GM13977 (cell line): ENCODE measurements at places on chromosomes 4 and X.

DNA sequence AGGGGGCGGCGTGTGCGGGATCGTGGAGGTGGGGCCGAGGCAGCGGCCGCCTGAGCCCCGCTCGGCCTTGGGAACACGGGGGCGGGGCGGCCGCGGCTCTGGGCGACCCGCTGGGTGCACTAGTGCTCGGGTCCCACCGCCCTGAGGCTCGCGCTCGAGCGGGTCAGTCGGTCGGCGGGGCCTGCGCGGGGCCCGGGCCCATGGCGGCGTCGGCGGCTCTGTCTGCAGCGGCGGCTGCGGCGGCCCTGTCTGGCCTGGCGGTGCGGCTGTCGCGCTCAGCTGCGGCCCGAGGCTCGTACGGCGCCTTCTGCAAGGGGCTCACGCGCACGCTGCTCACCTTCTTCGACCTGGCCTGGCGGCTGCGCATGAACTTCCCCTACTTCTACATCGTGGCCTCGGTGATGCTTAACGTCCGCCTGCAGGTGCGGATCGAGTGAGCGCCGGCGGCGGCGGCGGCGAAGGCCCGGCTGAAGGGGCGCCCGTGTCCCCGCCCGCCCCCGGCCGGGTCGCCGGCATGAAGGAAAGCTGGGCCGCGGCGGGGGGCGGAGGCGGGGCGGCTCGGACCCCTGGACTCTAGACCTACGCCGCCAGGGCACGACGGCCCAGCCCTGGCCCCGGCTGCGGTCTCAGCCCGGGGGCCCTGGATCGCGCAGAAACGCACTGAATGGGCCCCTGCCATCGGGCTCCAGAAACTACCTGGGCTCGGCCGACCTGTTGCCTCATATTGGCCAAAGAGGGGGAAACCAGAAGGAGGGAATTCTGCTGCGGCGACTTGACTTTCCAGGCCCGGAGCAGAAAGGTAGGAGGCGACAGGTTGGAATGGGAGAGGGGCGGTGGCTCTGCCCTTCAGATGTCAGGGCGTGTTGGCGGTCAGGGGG is at the start of gene SMIM10L2A:
TSS of gene SMIM10L2A (plus strand) at position 13 of the 878 bp plus-strand sequence. CDS start at position 201, 188 bp downstream.
- DNase-seq: no peak

GRCh38 chr4:54940996-54941865 is 184.2 kb downstream of the KDR start:
- no peak for DNase-seq

- DNase-seq: no peak
Observed at GRCh38 chrX:460823-461640, 74.3 kb upstream of the PPP2R3B start.

DNA sequence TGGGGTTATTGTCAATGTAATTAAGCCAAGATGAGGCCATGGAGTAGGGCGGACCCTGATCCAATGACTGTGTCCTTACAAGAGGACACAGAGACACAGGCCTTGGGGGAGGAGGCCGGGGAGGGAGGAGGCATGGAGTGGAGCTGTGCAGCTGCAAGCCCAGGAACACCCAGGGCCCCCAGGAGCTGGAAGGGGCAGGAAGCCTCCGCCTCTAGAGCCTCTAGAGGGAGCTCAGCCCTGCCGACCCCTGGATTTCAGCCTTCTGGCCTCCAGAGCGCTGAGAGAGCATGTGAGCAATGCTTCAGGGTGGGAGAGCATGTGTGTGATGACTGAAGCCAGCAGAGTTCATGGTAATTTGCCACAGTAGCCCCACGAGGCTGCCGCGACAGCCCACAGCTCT is 234.6 kb downstream of the AFAP1 start:
- no peak for DNase-seq

- no peak for DNase-seq
Observed at GRCh38 chr4:166230841-166231240, 357.8 kb downstream of the TLL1 start.

DNA sequence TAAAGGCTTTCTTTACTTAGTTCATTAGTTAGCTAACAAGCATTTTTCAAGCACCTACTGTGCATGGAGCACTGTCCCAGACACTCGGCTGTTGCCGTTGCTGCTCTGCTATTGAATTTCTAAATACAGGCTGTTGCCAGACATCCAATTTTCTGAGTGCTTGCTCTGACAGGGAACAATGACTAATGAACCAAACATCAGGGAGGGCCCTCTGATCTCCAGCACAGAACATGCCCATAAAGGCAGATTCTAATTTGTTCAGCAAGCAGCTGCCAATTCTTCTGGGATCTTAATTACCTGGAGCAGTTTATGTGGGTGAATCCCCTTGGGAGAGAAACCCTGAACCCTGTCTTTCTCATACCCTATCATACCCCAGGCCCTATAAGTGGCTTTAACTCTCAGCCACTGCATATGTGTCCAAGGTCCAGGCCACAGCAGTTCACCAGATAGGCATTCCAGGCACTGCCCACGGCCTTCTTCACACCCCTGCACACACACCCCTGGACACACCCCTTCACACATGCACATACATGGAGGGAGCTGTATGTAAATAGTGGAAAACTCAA is 27.9 kb downstream of the TSC22D3 start:
- no peak for DNase-seq

DNA sequence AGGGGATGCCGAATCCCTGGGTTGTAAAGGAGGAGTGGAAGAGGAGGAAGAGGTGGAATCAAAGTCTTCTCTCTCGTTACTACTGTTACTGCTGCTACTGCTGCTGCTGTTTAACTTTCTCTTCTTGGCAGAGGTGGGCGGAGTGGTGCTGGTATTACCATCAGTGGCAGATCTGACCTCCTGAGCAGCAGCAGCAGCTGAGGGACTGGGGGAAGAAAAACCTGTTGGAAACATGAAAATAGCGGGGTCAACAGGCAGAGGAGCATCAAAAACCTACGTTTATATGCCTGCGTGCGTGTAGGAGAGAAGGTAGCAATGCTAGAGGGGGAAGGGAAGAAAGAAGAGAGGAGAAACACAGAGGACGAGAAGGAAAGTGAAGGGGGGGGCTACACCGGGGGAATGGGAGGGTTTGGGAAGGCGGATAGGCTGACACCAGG is 339 bp downstream of the CUL4B start:
- no peak for DNase-seq

- peak; percentile 6 for DNase-seq
Observed at GRCh38 chr4:45350438-45350837, 624.1 kb upstream of the GNPDA2 start.

- DNase-seq: no peak
Observed at GRCh38 chr4:56990109-56990905, 11.6 kb downstream of the POLR2B start.

DNA sequence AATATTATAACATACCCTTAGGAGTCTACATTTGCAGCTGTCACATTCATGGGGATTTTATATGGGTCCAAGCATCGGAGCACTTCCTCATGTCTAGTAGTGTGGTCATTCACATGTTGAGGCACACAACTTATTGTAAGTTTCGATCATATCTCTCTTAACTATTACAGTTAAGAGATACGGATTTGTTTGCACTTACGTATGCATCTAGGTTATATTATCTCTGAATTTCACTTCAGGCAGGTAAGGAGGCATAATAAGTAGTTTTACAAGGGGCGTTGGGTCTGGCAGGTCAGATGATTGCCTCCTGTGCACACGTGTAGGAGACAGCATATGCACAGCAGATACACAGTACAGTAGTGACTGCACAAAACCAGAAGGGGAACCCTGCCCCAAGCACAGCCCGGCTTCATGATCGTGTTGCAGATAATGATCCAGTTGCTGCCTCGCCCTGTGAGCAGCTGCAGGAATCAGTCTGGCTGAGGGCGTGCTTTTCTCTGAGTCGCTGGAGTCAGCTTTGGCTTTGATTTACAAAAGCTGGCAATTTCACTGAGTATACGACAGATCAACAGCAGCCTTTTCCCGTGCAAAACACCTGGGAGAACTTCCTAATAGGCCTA is 302.9 kb upstream of the GATB start:
- no peak for DNase-seq

GRCh38 chr4:186622788-186623464 is 67.6 kb upstream of the MTNR1A start:
- DNase-seq: no peak

- peak; percentile 40 for DNase-seq
Observed at GRCh38 chr4:101806914-101807313, 16.4 kb downstream of the BANK1 start.

DNA sequence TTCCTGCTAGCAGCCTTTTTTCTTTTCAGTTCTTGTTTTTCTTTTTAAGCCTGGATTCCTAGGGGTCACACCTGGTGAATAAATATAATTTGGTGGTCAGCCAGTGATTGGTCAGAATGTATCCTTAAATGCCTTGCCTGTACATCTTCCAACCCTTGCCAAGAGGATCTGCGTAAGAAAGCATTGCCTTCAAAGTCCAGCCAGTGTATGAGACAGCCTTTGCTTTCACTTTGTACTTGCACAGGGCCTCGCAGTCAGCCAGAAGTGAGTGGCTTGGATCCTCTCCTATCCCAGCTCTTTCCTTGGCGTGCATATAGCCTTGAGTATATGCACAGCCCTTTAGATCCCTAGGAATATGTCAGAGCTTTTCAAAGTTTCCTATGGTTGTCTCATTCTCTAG is 22.2 kb downstream of the KANTR start:
- DNase-seq: no peak

- peak; percentile 24 for DNase-seq
Observed at GRCh38 chrX:23332101-23332887, 2.4 kb upstream of the PTCHD1 start.

DNA sequence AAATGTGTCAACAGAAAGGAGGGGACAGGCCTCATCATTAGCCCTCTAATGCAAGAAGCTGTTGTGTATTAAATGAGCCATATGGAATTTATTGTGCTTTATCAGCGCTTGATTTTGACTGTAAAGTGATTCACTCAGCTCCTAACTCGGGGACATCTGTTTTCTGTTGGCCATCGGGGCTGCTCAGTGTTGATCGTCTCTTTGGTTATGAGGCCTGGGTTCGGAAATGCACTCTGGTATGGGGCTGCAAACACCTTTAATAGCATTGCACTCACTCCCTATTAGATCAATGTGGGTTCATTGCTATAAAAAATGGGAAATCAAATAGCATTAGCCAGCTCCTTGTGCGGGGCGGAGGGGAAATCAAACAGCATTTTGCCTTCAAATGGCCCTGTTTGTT is 6.4 kb downstream of the ARX start:
- DNase-seq: no peak

- no peak for DNase-seq
Observed at GRCh38 chr4:185457136-185457535, 14.4 kb downstream of the CCDC110 start.

- no peak for DNase-seq
Observed at GRCh38 chr4:69322055-69322454, 41.8 kb downstream of the UGT2B28 start.

GRCh38 chrX:13432414-13433297 is 112.8 kb upstream of the ATXN3L start:
- no peak for DNase-seq

- DNase-seq: peak; percentile 30
Observed at GRCh38 chr4:36351082-36351666, 69.8 kb downstream of the DTHD1 start.

DNA sequence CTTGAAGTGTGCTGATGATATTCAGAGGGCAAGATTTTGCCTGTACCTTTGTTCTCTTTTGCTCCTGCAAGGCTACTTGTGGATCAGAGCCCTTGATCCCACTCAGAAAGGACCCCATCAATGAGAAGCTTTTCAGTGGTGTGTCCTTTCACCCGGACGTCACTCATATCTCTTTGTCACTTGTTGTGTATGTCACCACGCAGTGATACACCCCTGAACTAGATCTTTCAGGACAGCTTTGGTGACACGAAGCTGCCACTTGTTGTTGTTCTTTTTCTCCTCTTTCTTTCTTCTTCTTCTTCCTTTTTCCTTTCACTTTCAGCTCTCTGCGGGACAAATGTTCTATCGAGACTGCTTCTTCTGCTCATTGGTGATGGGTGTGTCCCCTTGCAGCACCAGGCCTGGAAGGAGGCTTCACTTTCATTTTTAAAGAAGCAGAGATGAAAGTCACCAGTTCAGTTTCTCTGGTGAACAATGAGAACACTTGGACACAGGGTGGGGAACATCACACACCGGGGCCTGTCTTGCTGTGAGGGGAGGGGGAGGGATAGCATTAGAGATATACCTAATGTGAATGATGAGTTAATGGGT is 83.6 kb downstream of the NBDY start:
- DNase-seq: peak; percentile 43

GRCh38 chr4:189613207-189613606 is 327.5 kb upstream of the FRG1 start:
- DNase-seq: no peak

- DNase-seq: no peak
Observed at GRCh38 chr4:15331930-15332329, 95.9 kb upstream of the C1QTNF7 start.

GRCh38 chrX:131317326-131317725 is 28.2 kb upstream of the IGSF1 start:
- no peak for DNase-seq

DNA sequence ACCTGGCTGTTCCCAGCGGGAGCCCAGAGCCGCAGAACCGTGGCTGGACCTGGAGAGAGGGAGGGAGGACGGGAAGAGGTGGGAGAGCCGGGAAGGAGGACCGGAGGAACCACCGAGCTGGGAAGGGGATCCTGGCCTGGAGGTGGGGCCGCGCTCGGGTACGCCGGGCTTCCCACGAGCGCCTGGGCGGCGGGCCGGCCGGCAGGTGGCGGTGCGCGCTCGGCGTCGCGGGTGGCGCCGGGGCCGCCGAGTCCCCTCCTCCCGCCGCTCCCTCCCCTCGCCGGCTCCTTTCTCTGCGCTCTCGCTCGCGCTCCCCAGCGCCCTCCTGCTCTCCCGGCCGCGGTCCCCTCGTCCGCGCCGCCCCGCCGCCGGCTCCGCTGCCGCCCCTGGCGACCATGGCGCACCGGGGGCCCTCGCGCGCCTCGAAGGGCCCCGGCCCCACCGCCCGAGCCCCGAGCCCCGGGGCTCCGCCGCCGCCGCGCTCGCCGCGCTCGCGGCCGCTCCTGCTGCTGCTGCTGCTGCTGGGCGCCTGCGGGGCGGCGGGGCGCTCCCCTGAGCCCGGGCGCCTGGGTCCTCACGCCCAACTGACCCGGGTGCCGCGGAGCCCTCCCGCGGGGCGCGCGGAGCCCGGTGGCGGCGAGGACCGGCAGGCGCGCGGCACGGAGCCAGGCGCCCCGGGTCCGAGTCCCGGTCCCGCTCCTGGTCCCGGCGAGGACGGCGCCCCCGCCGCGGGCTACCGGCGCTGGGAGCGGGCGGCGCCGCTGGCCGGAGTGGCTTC is at the start of gene SORCS2:
TSS of gene SORCS2 (plus strand) at position 287 of the 778 bp plus-strand sequence.
- DNase-seq: peak; percentile 86

DNA sequence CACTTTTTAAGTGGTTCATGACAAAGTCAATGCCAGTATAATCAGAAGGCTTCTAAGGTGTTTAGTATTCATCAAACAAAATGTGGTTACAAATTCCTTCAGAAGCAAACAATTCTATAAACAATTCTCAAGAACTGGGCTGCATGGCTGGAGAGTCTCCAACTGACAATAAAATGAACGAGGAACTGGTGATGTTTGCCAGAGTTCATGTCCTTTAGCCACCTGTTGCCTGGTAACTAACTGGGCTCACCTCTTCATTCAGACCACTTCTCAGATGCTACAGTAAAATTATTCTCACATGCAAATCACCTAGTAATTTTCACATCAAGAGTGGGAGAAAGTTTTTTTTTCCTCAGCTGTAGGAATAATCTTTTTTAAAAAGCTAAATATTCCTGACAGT is 53.3 kb downstream of the CAMK2D start:
- DNase-seq: peak; percentile 6
